ENCODE measurements at places on chromosomes 16 and 17. TPM values are rescaled to one million over a fixed set of nuclear protein-coding genes. Genes with fewer than 3 reads are reported as not detected.

Gene CASKIN1
- 1.1 TPM for total RNA-seq

Gene CSH2
- total RNA-seq: not detected

Gene INO80E
- total RNA-seq: 136 TPM

Gene MYH13
- total RNA-seq: not detected

Gene ITGAX
- total RNA-seq: 2.4 TPM

Gene MMP28
- not detected for total RNA-seq

Gene CNEP1R1
- total RNA-seq: 9.4 TPM

Gene SPATA32
- total RNA-seq: 0.13 TPM

Gene HASPIN
- total RNA-seq: 17.9 TPM

Gene AOC3
- 0.13 TPM for total RNA-seq

Gene CDH15
- total RNA-seq: not detected

Gene GUCY2D
- not detected for total RNA-seq

Gene KRT12
- total RNA-seq: 3.4 TPM

Gene TSNAXIP1
- total RNA-seq: 1.6 TPM

Gene HAP1
- total RNA-seq: 0.15 TPM

Gene PRSS21
- not detected for total RNA-seq

Gene CD68
- 38.4 TPM for total RNA-seq

Gene MED9
- 11.6 TPM for total RNA-seq

Gene BEAN1
- total RNA-seq: not detected

Gene PYDC1
- total RNA-seq: not detected

Gene SP6
- total RNA-seq: not detected

Gene LRRC37A
- 1.0 TPM for total RNA-seq

Gene P2RX1
- total RNA-seq: not detected

Gene SLC5A10
- total RNA-seq: not detected

Data from A375 (cell line).